Testis (tissue), 5 donors: ENCODE measurements at places on chromosomes 5 and 9. TPM values are rescaled to one million over a fixed set of nuclear protein-coding genes. Genes with fewer than 3 reads are reported as not detected.

- DNase-seq = no peak
Observed at GRCh38 chr5:163604013-163604412, 98.6 kb downstream of the MAT2B start.

DNA sequence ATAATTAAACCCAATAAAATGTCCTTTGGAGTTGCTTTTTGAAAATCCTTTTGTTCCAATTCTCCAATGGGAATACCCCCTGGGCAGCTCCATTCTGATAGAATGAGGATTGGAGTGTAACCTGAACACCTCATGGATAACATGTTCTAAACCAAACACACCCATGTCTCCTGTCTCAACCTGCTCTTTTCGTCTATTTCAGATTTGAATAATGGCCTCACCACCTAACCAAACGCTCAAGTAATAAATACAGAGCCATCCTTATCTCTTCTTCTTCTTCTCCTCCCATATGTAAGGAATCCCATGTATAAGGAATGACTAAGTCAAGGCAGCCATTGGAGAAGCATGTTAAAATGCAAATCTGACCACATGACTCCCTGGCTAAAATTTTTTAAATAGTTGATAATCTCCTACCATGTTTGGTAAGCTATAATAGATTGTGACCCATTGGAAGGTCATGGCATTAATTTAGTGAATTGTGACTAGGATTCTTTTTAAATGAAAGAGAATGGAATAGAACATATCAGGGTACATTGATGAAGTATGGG is 26.0 kb downstream of the ELL2 start:
- DNase-seq = no peak

The GPBP1 gene
- 109 TPM for polyA plus RNA-seq

DNA sequence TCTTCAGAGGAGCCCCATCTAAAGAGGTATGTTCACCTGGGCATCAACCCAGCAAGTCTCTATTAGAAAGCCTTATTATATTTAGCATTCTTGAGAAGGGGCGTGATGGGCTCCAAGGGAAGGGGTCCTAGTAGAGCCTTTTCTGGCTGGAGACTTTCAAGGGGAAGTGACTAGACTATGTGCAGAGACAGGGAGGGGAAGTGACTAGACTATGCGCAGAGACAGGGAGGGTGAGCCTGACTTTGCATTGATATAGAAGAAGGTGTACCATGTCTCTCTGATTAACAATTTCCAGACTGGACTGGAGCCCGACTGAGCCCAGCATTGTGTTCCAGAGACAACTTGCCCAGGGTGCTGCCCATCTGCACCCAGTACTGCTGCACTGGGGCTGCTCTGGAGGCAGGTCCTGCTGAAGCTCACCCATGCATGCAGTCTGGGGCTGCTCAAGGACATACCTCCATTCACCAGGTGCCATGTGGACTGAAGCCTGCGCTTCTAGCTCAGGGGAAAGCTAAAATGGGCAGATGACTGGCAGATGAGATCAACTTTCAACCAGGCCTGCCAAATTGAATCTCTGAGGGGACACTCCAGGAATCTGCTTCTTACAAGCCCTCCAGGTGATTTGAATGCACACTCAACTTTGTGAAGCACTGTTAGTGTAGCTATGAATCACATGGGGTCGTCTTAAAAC is 83.0 kb upstream of the GNA14 start:
- no peak for DNase-seq

DNA sequence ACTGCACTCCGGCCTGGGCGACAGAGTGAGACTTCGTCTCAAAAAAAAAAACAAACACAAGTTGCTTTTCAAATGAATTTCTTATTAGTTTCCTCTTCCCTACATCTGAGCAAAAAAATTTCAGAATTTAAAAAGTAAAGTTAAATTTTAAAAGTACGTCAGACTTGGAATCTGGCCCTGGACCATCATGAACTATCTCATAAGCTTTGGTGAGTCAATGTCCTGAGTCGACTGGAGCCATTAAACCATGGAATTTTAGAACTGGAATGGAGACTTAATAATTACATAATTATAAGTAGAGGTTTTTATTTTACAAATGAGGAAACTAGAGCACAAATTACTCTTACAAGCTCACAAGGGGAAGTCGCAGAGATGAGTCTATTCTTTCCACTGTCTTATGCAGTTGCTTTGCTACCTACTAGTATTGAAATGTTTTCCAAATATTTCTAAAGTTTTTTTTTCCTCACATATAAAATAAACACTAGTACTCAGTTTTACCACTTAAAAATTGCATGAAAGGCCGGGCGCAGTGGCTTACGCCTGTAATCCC is 98.0 kb upstream of the ZNF608 start:
- DNase-seq = no peak

GRCh38 chr9:119240546-119240945 is 128.7 kb downstream of the BRINP1 start:
- DNase-seq = no peak

The ERGIC1 gene
- 94.1 TPM for polyA plus RNA-seq
